ENCODE measurements at places on chromosomes 7 and 10. TPM values are rescaled to one million over a fixed set of nuclear protein-coding genes. Genes with fewer than 3 reads are reported as not detected.

The CPA4 gene
- 4.4 TPM for total RNA-seq

The RBP3 gene
- not detected for total RNA-seq

The KIN gene
- 11.4 TPM for total RNA-seq

The PRKAG2 gene
- total RNA-seq: 44.5 TPM

The PON1 gene
- 1.0 TPM for total RNA-seq

The DDX21 gene
- 125 TPM for total RNA-seq

The RPEL1 gene
- 0.07 TPM for total RNA-seq

The SAMD8 gene
- 11.6 TPM for total RNA-seq

The TAS2R5 gene
- total RNA-seq: 0.41 TPM

Measured in A549 treated with Mapracorat at 1 μM for 4 hours (cell line).